ENCODE measurements at places on chromosomes 4 and X.

GRCh38 chrX:46386511-46386910, 158.7 kb downstream of the ZNF674 start:
- no peak for DNase-seq
- no peak overlapping the region for H3K27ac ChIP-seq
- no peaks in the 10 kb centered on the region for H3K36me3 ChIP-seq
- H3K4me3 ChIP-seq: no peak overlapping the region
- no peaks in the 10 kb centered on the region for H3K4me1 ChIP-seq
- no peaks in the 10 kb centered on the region for H3K27me3 ChIP-seq

GRCh38 chr4:4424499-4425115, 37.7 kb downstream of the NSG1 start:
- H3K36me3 ChIP-seq: peaks cover 14% of the 10 kb centered on the region
- H3K27me3 ChIP-seq: no peaks in the 10 kb centered on the region
- no peak overlapping the region for H3K27ac ChIP-seq
- H3K4me3 ChIP-seq: no peak overlapping the region

DNA sequence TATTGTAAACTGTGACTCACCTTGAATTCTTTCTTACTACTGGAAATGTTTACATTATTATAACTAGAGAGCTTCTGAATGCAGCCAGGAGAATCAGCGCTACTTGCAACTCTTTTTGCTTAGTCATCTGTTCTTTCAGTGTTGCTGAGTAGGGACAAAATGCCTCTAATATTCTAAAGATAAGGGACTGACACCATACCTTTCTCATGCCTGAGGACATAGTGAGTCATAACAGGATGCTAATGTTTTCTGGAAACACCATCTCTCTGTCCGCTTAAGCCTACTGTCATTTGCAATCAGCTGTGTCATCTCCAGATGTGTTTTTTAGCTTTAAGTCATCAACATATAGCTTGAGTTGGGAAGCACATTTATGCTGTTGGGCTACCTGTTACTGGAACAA, 108.3 kb downstream of the QRFPR start:
- no peak for DNase-seq
- no peaks in the 10 kb centered on the region for H3K36me3 ChIP-seq
- no peak overlapping the region for H3K27ac ChIP-seq
- no peak overlapping the region for H3K4me3 ChIP-seq
- no peaks in the 10 kb centered on the region for H3K27me3 ChIP-seq

DNA sequence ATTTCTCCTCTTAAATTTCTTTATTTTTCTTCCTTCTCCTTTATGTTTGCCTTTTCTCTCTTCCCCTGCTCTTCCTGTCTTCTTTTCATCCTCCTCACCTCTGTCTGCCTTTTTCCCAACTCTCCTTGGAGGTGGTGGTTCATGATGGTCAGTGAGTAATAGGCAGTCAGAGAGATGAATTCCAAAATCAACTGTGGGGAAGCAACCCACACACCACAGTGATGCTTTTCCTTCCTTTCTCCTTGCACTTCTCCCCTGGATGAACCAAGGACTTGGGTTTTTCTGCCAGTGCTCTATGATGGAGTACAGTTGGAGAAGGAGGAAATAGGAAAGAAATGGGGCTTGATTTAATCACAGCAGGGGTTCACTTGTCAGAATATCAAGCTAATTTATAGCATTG, 153.8 kb downstream of the DCK start:
- H3K4me3 ChIP-seq: no peak overlapping the region
- H3K27ac ChIP-seq: no peak overlapping the region
- peaks cover 5% of the 10 kb centered on the region for H3K4me1 ChIP-seq
- DNase-seq: no peak
- no peaks in the 10 kb centered on the region for H3K27me3 ChIP-seq

DNA sequence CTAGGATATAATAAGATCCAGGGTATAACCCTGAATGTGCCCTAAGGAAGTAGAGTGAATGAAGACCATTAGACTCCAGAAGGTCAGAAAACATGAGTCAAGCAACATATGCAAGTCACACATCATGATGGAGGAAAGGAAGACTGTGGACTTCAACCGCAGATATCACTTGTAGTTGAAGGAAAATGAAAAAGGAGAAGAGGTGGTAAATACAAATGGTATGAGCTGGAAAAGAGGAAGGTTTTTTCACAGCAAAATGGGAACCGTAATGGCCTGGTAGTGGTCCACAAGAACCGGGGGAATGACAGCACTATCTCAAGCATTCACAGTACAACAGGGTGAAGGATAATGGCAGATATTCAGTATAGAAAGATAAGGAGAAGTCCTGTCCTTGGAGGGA, 5.2 kb upstream of the SCFD2 start:
- no peak overlapping the region for H3K4me3 ChIP-seq
- no peak for DNase-seq
- no peaks in the 10 kb centered on the region for H3K36me3 ChIP-seq
- peaks cover 59% of the 10 kb centered on the region for H3K27me3 ChIP-seq
- H3K27ac ChIP-seq: no peak overlapping the region
- H3K4me1 ChIP-seq: peaks cover 6% of the 10 kb centered on the region

GRCh38 chr4:1644891-1645657, 39.0 kb downstream of the FAM53A start:
- peak overlapping the region; percentile 92 for H3K27ac ChIP-seq
- peaks cover 2% of the 10 kb centered on the region for H3K36me3 ChIP-seq
- peaks cover 14% of the 10 kb centered on the region for H3K4me1 ChIP-seq
- H3K4me3 ChIP-seq: peak overlapping the region; percentile 63

GRCh38 chr4:6960154-6960553, 50.5 kb downstream of the TBC1D14 start:
- peaks cover 14% of the 10 kb centered on the region for H3K4me1 ChIP-seq
- no peak overlapping the region for H3K4me3 ChIP-seq
- H3K36me3 ChIP-seq: no peaks in the 10 kb centered on the region
- no peak for DNase-seq
- no peak overlapping the region for H3K27ac ChIP-seq

DNA sequence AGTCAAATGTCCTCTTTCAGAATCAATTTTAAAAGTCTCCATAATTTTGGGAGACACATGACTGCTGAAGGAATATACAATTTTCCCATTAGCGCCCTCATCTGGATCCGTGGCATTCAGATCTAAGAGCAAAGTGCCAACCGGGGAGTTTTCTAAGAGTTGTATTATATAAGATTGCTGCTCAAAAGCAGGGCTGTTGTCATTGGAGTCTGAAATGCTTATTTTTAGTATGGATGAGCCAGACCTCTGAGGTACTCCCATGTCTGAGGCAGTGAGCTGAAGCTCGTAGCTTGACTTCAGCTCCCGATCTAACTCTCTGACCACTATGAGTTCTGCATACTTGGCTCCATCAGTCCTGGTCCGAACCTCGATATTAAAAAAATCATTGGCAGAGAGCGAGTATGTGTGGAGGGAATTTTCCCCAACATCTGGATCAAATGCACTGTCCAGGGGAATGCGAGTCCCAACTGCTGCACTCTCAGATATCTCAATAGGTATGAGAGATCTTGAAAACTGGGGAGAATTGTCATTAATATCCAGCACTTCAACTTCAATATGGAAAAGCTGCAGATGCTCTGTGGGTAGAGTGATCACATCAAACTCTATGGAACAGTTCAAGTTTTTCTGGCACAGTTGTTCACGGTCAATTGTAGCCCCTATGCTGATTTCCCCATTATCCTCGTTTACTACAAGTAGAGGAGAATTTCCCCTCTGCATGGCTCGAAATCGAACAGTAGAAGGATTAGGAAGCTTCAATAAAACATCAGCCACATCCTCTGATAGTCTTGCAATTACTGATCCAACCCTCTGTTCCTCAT, 917 bp downstream of the PCDH18 start:
- H3K4me1 ChIP-seq: peaks cover 35% of the 10 kb centered on the region
- no peak overlapping the region for H3K4me3 ChIP-seq
- H3K27ac ChIP-seq: no peak overlapping the region
- no peaks in the 10 kb centered on the region for H3K27me3 ChIP-seq

All from mesothelial cell of epicardium (in vitro differentiated cells).